ENCODE measurements at places on chromosomes 16 and 17.

- no peak overlapping the region for H3K4me3 ChIP-seq
- H3K27me3 ChIP-seq, result no peaks in the 10 kb centered on the region
- H3K4me1 ChIP-seq, result no peaks in the 10 kb centered on the region
These were observed 74.0 kb upstream of the GNG13 start for GRCh38 chr16:874366-875181.

DNA sequence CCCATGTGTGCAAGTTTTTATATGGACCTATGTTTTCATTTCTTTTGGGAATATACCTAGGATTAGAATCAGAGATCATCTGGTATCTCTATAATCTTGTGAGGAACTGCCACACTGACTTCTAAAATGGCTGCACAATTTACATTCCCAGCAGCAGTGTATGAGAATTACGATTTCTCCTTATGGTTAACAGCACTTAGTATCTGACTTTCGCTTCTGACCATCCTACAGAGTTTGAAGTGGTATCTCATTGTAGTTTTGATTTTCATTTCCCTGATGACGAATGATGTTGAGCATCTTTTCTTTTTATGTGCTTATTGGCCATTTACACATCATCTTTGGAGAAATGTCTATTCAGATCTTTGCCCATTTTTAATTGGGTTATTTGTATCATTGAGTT lies 10.0 kb downstream of the C16orf96 start:
- H3K27me3 ChIP-seq, result no peaks in the 10 kb centered on the region
- no peak overlapping the region for H3K27ac ChIP-seq
- H3K36me3 ChIP-seq, result no peaks in the 10 kb centered on the region
- no peak overlapping the region for H3K4me3 ChIP-seq
- no peaks in the 10 kb centered on the region for H3K4me1 ChIP-seq
- no peak for DNase-seq

GRCh38 chr17:39229274-39229913 lies 3.6 kb upstream of the STAC2 start:
- no peak for DNase-seq
- no peaks in the 10 kb centered on the region for H3K36me3 ChIP-seq
- H3K4me1 ChIP-seq, result no peaks in the 10 kb centered on the region

- no peak for DNase-seq
- no peak overlapping the region for H3K27ac ChIP-seq
- peaks cover 20% of the 10 kb centered on the region for H3K36me3 ChIP-seq
- no peaks in the 10 kb centered on the region for H3K4me1 ChIP-seq
- no peaks in the 10 kb centered on the region for H3K27me3 ChIP-seq
- no peak overlapping the region for H3K4me3 ChIP-seq
These were observed 17.3 kb downstream of the ELAC2 start for GRCh38 chr17:13000561-13000960.

DNA sequence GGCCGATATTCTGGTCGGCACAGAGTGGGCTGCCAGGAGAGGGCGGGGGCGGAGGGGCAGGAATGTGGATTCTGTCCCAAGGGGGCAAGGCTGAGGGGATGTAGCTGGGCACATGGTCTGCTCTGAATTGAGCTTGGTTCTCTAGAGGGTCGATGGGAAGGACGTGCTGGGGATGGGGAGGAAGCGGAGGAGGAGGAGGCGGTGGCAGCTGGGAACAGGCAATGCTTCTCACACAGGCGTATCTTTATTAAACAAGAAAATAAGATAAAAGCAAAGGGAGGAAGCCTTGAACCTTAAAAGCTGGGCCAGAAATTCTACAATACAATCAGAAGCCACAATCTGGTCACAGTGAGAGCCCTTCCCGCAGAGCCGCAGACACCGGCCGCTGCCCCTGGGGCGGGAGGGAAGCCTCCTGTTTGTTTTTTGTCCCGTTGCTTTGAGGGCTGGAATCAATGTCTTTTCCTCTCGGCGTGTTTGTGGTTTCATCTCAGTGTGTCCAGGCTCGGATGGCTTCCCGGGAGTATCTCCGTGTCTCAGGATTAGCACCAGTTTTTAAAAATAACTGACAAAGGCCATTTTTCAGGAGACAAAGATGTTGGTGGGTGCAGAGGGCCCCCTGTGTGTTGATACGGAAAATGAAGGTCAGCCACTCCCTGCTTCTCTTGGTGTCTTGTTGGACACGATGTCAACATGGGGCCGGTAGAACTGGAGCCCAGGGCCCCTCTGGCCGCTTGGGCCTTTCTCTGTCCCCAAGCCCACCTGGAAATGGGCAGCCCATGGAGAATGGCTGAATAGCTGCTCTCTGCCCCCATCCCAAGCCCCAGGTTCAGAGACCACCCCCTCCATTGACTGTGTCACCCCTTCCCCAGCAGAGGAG lies 12.3 kb upstream of the SLC7A5 start:
- no peaks in the 10 kb centered on the region for H3K4me1 ChIP-seq
- no peak for DNase-seq
- H3K4me3 ChIP-seq, result no peak overlapping the region

DNA sequence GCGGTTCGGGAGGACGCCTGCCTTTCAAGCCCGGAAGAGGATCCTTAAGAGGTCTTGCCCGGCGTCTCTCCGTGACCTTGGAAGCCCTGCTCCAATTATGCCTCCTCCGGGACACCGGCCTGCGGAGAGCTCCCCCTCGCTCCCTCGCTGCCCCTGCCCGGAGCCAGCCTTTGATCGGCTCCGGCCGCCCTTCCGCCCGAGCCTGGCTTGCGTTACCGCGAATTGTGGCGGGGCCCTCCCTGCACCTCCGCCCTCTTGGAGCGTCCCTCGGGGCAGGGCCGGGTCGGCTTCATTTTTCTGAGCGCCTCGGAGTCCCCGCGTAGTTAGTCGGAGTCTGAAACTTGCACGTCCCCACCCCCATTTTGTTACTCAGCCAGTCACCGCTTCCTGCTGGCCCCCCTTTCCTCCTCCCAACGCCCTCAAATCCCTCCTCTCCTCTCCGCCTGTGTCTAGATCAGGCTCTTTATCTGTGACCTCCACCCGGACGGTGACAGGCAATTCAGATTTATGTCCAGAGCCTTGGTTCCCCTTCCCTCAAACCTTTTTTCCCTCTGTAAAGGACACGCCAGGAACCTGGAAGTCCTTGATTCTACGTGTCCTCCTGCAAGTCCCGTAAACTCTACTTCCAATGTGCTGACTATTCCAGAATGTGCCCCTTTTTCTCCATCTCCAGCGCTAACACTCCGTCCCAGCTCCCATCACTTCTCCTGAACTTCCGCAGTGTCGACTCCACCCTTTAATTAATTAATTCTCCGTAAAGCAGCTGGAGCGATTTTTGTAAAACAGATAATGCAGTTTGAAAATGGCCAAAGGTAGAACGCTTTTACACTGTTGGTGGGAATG lies 569 bp upstream of the RABEP2 start:
- H3K27ac ChIP-seq, result peak overlapping the region; percentile 98
- H3K36me3 ChIP-seq, result no peaks in the 10 kb centered on the region
- peaks cover 6% of the 10 kb centered on the region for H3K4me1 ChIP-seq
- no peak for DNase-seq
- H3K4me3 ChIP-seq, result peak overlapping the region; percentile 81

DNA sequence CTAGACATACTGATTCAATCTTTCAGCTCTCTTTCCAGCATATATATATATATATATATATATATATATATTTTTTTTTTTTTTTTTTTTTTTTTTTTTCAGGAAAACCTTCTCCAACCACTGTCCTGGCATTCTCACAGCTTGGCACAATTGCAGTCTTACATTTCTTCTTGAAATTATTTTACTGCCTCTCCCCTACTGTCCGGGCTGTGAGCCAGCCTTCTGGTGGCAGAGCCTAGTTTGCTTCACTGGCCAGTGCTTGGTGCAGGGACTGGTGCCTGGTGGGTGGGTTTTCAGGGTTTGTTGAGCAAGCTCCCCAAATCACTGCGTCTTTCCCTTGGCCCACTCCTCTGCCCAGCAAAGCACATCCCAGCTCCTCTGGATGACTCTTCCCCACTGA lies 28.5 kb downstream of the PRSS54 start:
- DNase-seq, result no peak
- H3K27me3 ChIP-seq, result no peaks in the 10 kb centered on the region
- 0 out of 2 replicates have a peak, but pooled peaks cover 7% of the 10 kb centered on the region for H3K4me1 ChIP-seq
- H3K4me3 ChIP-seq, result no peak overlapping the region
- no peak overlapping the region for H3K27ac ChIP-seq

GRCh38 chr16:27324851-27325301 lies 11.1 kb downstream of the IL4R start:
- no peak overlapping the region for H3K4me3 ChIP-seq
- H3K27me3 ChIP-seq, result no peaks in the 10 kb centered on the region
- H3K36me3 ChIP-seq, result no peaks in the 10 kb centered on the region
- no peak for DNase-seq

GRCh38 chr16:73355981-73356380 lies 308.1 kb upstream of the ZFHX3 start:
- H3K27me3 ChIP-seq, result peaks cover 2% of the 10 kb centered on the region
- no peak for DNase-seq
- H3K4me1 ChIP-seq, result no peaks in the 10 kb centered on the region

DNA sequence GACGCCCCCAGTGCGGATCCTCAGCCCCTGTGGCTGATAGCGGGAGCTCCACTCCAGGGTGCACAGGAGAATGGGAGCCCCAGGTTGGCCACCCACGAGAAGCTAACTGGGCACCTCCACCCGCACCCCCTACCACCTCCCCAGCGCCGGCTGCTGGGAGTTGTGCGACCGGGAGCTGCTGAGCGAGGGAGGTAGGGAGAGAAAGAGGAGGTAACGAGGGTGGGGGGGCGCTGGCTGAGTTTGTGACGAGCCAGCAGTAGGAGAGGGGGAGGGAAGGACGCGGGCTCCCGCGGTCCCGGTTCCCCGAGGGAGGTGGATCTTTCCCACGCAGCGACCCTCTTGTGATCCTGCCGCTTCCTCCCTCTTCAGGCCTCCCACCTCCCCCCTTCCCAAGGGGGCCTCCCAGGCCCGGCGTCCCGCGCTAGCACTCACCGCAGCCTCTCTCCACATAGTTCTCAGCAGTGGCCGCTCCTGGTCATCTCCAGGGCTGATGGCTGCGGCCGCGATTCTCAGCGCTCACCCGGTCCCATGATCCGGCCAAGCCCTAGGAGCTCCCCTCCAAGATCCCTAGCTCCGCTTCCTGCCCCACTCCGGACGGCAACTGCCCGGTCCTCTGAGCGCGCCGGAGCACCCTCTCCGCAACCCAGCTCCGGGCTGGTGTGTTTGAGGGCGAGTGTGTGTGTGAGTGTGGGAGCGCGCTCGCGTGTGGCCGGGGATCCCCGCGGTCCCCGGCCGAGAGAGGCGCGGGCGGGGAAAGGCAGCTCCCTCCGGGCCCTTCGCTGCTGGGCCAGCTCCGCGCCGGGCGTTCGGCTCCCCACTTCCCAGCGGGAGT lies at the start of gene GRIN2A:
Gene GRIN2A, minus strand, starts transcription at position 207 of the 832 bp plus-strand sequence. CDS start 2,017 bp downstream, outside the sequence.
- H3K27ac ChIP-seq, result peak within 1 kb of the TSS; percentile 69
- DNase-seq, result no peak
- peaks cover 7% of the 10 kb centered on the region for H3K4me1 ChIP-seq
- no peaks in the 10 kb centered on the region for H3K36me3 ChIP-seq
- H3K27me3 ChIP-seq, result no peaks in the 10 kb centered on the region

GRCh38 chr16:12724226-12724625 lies 79.5 kb downstream of the CPPED1 start:
- no peak overlapping the region for H3K27ac ChIP-seq
- no peaks in the 10 kb centered on the region for H3K36me3 ChIP-seq
- H3K4me1 ChIP-seq, result no peaks in the 10 kb centered on the region
- no peak overlapping the region for H3K4me3 ChIP-seq
- no peak for DNase-seq
- H3K27me3 ChIP-seq, result no peaks in the 10 kb centered on the region

GRCh38 chr17:82213251-82214011 lies 789 bp upstream of the CCDC57 start:
- H3K4me3 ChIP-seq, result peak overlapping the region; percentile 70
- peak overlapping the region; percentile 92 for H3K27ac ChIP-seq
- DNase-seq, result no peak
- peaks cover 47% of the 10 kb centered on the region for H3K4me1 ChIP-seq
- no peaks in the 10 kb centered on the region for H3K27me3 ChIP-seq

DNA sequence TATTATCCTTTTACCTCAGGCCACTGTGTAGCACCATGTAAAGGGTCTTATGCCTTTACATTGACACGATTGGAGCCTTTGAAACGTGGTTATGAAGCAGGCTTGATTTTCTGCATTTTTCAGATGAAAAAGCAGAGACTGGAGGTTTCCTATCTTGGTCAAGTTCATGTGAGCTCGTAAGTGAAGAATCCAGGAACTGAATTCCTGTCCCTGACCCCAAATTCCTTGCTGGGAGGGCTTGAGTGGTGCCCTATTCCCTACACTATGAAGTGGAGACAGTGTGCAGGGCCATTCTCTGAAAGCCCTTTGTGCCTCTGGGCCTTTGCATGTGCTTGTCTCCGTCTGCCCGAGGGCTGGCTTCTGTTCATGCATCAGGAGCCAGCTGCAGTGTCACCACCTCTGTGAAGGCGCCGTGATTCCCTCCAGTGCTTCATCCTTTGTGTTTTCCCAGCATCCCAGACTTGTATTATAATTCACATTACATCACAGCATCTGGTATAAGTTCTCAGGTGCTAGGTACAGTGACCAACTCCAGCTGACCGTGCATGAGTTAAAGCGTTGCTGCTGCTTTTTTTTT lies 181.1 kb downstream of the SNX29 start:
- DNase-seq, result no peak
- no peaks in the 10 kb centered on the region for H3K4me1 ChIP-seq
- H3K27me3 ChIP-seq, result no peaks in the 10 kb centered on the region
- no peak overlapping the region for H3K4me3 ChIP-seq
- H3K36me3 ChIP-seq, result no peaks in the 10 kb centered on the region

GRCh38 chr17:27323538-27324215 lies 29.8 kb downstream of the WSB1 start:
- no peaks in the 10 kb centered on the region for H3K4me1 ChIP-seq
- H3K36me3 ChIP-seq, result no peaks in the 10 kb centered on the region
- no peak for DNase-seq
- H3K4me3 ChIP-seq, result no peak overlapping the region
- H3K27me3 ChIP-seq, result no peaks in the 10 kb centered on the region
